ENCODE measurements at places on chromosomes 1 and 21. TPM values are rescaled to one million over a fixed set of nuclear protein-coding genes. Genes with fewer than 3 reads are reported as not detected.

The NCAM2 gene
- not detected for total RNA-seq

The HEYL gene
- not detected for total RNA-seq

The NES gene
- not detected for total RNA-seq

The FCN3 gene
- total RNA-seq: not detected

The ZNF648 gene
- total RNA-seq: not detected

The MATN1 gene
- total RNA-seq: not detected

The F13B gene
- total RNA-seq: not detected

The PARS2 gene
- total RNA-seq: 3.0 TPM

The OR2L13 gene
- total RNA-seq: not detected

The LAMC2 gene
- total RNA-seq: not detected

The ACTL8 gene
- total RNA-seq: not detected

The PLA2G2F gene
- total RNA-seq: not detected

The PEAR1 gene
- 0.28 TPM for total RNA-seq

The CD244 gene
- total RNA-seq: 0.55 TPM

The PM20D1 gene
- 0.71 TPM for total RNA-seq

The SVBP gene
- 23.0 TPM for total RNA-seq

All from activated naive CD4-positive, alpha-beta T cell treated with anti-CD3 and anti-CD28 coated beads, Interleukin-2, amount 10 ng/mL, durations not matched to agents 5 hours and 36 hours (primary cell).